IPS-NIHi11 (cell line): ENCODE measurements at places on chromosomes 4 and X.

DNA sequence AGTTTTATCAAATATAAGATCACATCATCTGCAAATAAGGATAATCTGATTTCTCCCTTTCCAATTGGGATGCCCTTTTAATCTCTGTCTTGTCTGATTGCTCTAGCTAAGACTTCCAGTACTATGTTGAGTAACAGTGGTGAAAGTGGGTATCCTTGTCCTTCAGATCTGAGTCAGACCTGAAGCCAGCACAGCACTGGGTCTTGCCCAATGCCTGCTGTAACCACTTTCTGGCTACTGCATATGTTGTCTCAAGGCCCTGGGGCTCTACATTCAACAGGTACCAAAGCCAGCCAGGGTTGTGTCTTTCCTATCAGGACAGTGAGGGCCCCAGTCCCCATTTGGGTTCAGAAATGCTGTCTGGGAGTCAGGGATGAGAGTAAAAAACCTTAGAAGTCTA, 90.3 kb downstream of the CYSLTR1 start:
- no peak for DNase-seq

GRCh38 chr4:173415885-173416653, 17.2 kb upstream of the SCRG1 start:
- DNase-seq = no peak

- DNase-seq = no peak
Measured at GRCh38 chr4:111434586-111434985, 710.7 kb upstream of the FAM241A start.

GRCh38 chr4:188399834-188400233, 260.6 kb downstream of the TRIML1 start:
- DNase-seq = peak; percentile 42

- no peak for DNase-seq
Measured at GRCh38 chr4:92254767-92255442, 48.9 kb upstream of the GRID2 start.

DNA sequence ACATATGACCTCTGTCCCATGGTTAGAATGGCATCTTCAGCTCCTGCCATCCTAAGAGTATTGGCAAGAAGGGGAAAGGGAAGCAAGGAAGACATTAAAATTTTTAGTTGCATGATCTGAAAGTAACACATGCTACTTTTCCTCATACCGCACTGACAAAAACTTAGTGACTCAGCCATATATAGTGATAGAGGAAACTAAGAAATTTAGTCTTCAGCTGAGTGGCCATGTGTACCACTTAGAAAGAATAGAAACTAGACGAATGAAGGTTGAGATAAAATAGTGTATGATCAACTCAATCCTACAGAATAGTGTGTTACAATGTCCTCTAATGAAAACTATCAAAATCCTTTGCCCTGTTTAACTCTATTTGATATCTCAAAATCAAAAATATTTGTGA, 164.1 kb downstream of the PPP3CA start:
- DNase-seq = no peak

DNA sequence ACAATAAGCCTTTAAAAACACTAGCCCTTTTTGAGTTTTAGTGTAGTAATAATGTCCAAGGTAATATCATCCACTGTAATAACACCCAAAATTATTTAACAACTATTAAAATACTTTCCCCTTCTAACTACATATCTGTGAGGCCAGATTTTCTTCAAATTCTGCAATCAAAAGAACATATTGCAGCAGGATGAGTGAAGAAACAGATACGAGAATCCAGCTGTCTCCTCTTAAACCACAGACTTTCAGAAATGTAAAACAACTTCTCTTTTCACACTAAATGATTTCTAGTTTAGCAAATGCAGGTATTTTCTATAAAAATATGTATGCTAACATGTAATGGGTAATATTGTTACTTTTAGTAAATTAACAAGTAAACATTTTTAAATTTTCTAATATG, 148.9 kb downstream of the PRDM5 start:
- no peak for DNase-seq

DNA sequence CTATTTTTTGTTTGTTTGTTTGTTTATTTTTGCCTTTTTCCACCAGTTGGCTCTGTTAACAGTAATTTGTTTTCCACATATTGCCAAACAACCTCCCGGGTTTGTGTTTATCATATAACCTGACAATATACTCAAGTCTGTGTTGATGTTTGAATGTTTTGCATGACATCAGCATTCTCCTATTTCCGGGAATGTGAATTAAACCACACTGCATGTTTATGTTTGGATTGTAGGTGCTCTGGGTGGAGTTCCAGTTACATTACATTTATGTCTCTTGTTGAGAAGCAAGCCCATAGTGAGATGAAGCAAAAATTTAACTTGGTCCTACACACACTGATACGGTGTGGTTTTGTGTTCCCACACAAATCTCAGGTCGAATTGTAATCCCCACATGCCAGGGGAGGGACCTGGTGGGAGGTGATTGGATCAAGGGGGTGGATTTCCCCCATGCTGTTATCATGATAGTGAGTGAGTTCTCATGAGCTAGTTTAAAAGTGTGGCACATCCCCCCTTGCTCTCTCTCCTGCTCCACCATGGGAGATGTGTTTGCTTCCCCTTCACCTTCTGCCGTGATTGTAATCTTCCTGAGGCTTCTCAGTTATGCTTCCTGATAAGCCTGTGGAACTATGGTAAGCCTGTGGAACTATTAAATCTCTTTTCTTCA, 54.4 kb upstream of the CLNK start:
- no peak for DNase-seq

DNA sequence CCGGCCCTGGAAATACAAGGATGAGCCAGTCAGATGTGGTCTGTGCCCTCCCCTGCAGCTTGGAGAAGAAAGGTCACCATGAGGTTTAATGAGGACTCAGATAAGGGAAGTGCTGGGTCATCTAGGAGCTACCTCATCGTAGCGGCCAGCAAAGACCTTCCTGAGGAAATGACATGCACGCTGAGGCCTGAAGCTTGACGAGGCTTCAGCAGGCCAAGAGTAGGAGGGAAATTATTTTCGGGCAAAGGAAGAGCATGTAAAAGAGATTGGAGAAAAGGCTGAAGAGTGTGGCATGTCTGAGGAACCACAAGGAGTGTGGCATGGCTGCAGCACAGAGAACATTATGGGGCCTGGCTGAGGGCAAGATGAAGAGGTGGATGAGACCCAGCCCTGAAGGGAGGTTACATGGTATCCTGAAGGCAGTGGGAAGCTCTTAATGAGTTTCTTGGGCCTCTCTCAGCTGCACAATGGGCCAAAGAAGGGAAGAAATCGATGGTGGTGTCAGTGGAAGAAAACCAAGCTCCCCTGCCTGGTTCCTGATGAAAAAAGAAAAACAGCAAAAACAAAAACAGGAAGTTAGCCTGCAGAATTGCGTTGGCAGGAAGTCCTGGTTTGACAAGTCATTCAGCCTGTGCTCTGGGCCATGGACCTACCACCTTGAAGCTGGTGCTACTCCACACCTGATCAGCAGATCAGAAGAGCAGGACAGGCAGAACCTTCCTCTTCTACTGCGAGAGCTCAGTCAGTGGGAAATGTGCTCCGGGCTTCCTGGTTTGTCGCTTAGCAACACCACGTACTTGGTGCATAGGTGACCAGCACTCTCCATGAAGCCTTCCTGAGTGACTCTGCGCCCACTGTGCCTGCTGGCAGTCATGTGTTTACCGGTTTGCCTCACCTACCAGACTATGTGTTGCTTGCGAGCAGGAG, 134.5 kb upstream of the KLF3 start:
- DNase-seq = peak; percentile 42

DNA sequence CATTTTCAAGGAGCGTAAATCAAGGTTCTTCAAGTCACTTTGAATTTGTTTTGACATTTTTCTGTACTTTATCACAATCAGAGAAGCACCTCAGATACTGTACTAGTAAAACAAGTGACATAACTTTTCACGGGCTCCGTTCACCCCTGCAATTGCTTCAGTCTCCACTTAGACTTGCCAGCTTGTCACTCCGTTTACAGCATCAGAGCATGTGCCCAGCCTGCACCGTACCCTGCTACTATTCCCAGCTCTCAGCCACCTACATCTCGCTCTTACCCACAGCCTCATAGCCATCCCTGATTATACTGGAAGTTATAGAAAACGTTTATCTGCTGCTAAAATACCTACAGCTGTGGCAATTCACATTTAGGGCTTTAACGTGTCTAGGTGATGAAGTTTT, 135.3 kb upstream of the TENM3 start:
- no peak for DNase-seq

- no peak for DNase-seq
Measured at GRCh38 chrX:141760761-141761160, 62.2 kb upstream of the SPANXD start.

GRCh38 chr4:93759506-93759905, 69.0 kb upstream of the ATOH1 start:
- no peak for DNase-seq

GRCh38 chrX:133988010-133988409, 2.6 kb upstream of the GPC3 start:
- DNase-seq = no peak

GRCh38 chrX:43882294-43882681, at the start of gene MAOB:
Gene MAOB, minus strand, starts transcription at chrX:43882450. Its CDS starts 151 bp downstream, at chrX:43882299.
- DNase-seq = peak; percentile 85

- no peak for DNase-seq
Measured at GRCh38 chrX:123993904-123994635, 32.6 kb downstream of the STAG2 start.

GRCh38 chr4:36399762-36400353, 118.4 kb downstream of the DTHD1 start:
- DNase-seq = peak; percentile 16

GRCh38 chrX:18582910-18583493, 88.9 kb downstream of the RS1 start:
- DNase-seq = peak; percentile 6

- no peak for DNase-seq
Measured at GRCh38 chrX:13268874-13269273, 51.0 kb downstream of the ATXN3L start.

DNA sequence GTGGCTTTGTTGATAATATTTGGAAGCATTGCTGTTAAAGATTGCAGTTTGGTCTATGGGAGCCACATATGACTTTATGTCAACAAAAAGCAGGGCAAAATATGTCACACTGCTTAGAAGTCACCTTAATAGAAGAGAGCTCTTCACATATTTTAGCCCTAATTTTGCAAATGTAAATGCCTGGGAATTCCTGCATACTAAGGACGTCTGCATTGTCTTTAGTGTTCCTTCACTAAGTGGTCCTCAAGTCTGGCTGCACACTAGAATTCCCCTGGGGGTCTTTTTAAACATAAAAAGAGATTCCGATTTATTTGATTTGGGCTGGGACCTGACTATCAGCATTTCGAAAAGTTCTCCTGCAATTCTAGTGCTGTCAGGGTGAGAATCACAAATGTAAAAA, 495.1 kb upstream of the FAM241A start:
- no peak for DNase-seq

- DNase-seq = no peak
Measured at GRCh38 chr4:14100349-14100748, 472.8 kb upstream of the BOD1L1 start.

GRCh38 chr4:113106108-113106507, 56.7 kb downstream of the ANK2 start:
- peak; percentile 19 for DNase-seq

DNA sequence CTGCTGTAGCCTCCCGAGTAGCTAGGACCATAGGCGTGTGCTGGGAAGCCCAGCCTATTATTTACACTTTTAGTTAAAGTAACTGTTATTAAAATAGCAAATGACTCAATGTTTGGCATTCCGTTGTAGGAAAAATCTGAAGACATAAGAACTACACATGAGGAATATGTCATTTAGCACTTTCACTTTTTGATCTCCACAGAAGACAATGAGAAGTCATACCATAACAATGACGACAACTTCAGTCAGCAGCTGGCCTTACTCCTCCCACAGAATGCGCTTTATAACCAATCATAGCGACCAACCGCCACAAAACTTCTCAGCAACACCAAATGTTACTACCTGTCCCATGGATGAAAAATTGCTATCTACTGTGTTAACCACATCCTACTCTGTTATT, 6.7 kb downstream of the GPR34 start:
- no peak for DNase-seq

DNA sequence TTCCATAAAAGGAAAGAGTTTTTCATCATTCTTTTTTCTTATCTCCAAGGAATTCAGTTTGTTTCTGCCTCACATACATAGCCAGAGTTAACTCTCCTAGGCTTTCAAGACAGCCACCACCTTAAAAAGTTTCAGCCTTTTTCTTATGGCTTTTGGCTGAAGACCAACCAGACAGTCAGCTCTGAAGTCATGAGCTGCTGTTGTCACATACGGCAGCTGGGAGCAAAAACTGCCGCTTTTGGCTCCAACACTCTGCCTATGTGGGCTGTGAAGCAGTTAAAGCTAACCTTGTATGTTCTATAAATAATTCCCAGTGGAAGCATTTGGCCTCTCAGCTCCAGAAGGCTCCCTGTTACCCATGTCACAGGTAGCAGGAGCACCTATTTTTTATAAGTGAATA, 104.1 kb downstream of the KLHL4 start:
- DNase-seq = no peak
